Neural crest cell (in vitro differentiated cells): ENCODE measurements at places on chromosomes 4 and X. TPM values are rescaled to one million over a fixed set of nuclear protein-coding genes. Genes with fewer than 3 reads are reported as not detected.

The SOD3 gene
- 0.16 and 0.32 TPM in 2 replicates for total RNA-seq

The FAM47A gene
- not detected in 2 replicates for total RNA-seq

The SPANXA2 gene
- not detected in 2 replicates for total RNA-seq

The ARR3 gene
- not detected in 2 replicates for total RNA-seq

The GABRE gene
- 0.44 and 0.50 TPM in 2 replicates for total RNA-seq

The CA5B gene
- 5.7 and 7.1 TPM in 2 replicates for total RNA-seq

The LAP3 gene
- total RNA-seq, result 46.7 and 49.0 TPM in 2 replicates

The SULT1B1 gene
- not detected in 2 replicates for total RNA-seq
